ENCODE measurements at places on chromosomes 6 and 20.
A peak's percentile ranks its signal among the peaks of the same experiment; 100 is the strongest.

GRCh38 chr6:124947971-124948451 lies 14.2 kb upstream of the RNF217 start:
- no peak for DNase-seq

DNA sequence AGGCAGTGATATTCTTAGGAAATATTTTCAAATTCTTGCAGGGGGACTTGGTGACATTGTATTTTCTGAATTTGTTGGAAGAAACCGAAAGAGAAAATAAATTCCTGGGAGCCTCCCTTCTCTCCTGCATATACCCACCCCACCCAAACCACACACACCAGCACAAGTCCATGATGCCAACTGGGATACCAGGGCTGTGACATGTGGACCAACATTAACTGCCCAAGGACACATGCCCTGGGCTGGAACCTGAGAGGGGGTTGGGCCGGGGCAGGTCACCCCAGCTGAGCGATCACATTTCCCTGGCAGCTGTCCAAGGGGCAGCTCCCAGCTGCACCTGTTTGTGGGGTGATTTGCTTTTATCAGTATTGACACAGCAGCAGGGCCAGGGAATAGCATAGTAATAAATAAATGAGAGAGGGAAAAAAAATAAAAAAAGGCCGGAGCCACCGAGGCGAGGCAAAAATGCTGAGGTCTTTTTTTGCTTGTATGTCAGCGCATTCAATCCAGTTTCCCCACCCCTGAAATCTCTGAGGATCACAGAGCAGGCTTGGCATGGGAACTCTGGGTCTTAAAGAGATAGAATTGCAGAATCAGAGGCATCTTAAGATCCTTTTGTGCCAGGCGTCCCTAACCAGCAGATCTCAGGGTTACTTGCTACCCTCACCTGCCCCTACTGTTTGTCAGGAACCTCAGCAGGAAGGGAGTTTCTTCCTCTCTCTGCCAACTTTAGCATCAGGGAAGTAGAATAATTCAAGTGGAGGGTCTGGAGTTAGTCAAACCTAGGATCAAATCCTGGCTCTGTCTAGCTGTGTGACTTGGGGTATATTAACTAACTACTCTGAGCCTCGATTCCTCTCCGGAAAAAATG lies 66.5 kb upstream of the PIM1 start:
- no peak for DNase-seq

DNA sequence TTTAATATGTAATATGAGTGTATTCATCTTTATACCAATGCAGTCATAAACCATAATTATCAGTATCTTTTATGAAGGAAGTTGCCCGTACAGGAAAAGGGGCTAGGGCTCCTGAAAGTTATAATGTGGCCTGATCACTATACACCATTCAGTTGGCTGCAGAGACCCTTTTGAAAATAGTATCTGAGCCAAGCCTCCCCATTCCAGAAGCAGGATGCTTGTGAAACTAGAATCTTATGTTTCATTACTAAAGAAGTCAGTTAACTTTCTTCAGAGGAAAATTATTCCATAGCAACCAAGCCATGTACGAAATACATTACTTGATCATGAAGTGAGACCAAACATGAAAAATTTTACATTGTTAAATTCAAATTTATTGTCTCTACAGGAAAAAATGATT lies 251.5 kb upstream of the TCF21 start:
- DNase-seq = no peak

- DNase-seq = no peak
These were observed 467.8 kb downstream of the PTPRT start for GRCh38 chr20:42721923-42722322.

DNA sequence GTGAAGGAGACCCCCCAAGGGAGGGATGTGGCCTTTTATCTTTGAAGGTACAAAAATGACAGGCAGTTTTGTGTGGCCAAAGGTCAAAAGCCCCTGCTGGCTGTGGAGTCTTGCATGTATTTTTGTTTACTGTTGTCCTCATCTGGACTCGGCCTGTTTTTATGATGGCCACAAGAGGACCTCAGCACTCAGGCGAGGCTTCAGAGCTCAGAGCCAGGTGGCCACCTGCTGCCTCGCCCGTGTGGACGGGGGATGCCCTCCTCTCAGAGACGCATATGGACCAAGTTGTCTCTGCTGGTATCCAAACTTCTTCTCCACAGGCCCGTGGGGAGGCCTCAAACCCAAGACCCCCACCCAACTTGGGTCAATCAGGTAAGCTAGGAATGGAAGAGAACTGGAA lies 118.2 kb downstream of the DACT2 start:
- no peak for DNase-seq

DNA sequence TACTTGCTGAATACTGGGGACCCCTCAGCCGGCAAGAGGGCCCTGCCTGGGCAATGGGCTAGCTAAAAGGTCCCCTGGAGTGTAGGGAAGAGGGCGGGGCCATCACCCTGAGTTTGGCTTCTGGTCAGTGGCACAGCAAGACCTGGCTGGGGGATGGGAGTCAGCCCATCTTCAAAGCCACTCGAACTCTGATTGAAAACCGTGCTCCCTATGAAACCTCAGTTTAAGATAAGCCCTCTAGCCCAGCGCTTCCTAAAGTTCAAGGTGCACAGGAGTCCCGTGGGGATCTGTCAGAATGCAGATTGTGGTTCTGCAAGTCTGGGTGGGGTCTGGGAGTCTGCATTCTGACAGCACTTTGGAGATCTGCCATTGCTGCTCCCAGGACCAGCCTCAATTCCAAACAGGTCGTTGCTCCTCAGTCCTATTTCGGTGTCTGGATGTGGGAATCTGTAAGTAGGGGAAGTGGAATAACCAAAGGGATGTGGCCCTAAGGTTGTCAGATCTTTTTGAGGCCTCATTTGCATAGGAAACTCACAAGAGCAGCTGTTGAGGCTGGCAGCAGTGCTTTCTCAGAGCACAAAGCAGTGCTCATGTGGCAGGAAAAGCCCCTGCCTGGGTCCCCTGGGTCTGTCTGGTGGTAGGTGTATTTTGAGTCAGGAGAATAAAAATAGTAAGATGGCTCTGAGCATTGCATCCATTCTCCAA lies 85.3 kb upstream of the SCP2D1 start:
- no peak for DNase-seq

DNA sequence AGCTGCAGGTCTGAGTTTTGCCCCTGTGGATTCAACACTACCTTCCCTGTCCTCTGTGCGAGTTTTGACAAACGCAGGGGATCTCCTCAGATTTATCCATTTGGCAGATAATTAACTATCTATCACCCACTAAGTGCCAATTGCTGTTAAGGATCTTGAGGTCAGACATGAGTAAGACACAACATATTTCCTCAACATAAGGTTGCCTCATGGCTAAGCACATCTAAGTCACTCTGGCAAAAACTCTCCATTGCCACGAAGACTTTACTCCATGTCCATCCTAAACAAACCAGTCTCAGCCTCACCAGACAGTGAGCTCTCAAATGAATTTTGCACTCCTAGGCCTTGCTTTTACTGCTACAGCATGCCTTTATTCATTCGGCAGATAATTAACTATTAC lies 408.4 kb downstream of the MAFB start:
- no peak for DNase-seq

DNA sequence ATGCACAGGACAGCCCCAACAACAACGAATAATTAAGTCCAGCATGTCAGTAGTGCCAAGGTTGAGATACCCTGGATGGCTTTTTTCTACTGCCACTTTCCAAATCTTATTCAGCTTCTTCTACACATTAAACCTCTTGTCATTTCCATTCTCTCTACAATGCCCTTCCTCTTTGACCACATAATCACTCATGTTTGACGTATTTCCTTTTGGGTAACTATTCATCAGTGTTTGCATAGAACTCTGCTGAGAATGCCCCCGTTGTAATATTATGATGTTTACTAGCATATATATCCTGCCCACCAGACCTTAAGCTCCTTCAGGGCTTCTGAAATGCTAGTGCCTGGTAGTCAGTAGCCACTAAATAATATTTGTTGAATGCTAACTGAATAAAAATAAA lies 515.3 kb upstream of the RNF217 start:
- DNase-seq = no peak

DNA sequence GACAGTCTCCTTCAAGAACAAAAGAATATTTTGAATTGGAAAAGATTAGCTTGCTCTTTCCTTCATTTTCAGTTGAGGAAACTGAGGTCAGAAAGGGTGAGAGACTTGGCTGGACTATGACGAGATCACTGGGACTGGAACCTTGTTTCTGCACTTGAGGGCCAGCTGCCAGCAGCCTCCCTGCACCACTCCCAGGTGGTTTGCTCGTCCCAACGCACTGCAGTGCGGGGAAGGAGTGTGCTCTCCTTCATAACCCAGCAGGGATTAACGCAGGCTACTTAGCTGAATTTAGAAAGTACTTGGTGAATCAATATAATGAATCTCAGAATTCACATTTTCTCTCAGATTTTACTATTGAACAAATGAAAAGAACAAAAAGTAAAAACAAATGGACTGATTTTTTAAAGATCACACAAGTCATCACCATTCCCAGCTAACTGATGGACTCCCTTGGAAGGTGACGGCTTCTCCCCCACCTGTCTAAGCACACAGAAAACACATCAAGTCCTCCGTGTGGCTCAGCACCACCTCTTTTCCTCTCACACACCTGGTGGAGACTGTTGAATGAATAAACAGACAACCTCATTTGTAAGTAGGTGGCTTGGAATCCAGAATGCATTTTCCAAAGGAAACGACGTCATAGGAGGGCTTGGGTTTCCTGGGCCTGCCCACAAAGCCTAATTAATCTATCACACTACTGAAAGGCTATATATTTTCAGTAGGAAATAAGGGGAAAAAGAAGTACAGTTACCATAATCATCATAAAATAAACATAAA lies 121.0 kb downstream of the QRSL1 start:
- no peak for DNase-seq

GRCh38 chr6:95431637-95432228 lies 145.6 kb upstream of the MANEA start:
- DNase-seq = no peak

DNA sequence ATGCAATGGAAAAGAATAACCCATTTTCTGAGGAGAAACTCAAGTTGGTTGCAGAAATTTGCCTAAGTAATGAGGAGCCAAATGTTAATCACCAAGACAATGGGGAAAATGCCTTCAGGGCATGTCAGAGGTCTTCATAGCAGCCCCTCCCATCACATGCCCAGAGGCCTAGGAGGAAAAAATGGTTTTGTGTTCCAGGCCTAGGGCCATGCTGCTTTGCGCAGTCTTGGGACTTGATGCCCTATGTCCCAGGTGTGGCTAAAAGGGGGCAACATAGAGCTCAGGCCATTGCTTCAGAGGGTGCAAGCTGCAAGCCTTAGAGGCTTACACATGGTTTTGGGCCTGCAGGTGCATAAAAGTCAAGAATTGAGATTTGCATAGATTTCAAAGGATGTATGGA lies 485.9 kb downstream of the EYS start:
- no peak for DNase-seq

DNA sequence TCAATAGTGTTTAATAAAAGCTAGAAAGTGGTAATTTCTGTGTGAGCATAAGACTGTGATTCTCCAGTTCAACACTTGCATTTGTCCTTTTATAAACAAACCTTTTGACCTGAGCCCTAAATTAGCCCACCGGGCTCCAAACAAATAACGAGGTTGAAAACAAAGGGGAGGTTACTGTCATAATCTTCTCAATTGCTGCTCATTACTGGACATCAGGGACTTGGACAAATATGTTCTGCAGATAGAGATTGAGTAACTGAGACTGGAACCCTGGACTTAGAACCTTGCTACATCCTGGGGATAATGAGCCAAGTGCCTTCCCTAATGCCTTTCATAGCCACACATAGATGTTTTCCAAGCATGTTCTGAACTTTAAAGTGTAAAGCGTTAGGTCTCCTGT lies 84.2 kb upstream of the PCSK2 start:
- DNase-seq = no peak

GRCh38 chr6:139586273-139586672 lies 211.8 kb upstream of the CITED2 start:
- DNase-seq = no peak

DNA sequence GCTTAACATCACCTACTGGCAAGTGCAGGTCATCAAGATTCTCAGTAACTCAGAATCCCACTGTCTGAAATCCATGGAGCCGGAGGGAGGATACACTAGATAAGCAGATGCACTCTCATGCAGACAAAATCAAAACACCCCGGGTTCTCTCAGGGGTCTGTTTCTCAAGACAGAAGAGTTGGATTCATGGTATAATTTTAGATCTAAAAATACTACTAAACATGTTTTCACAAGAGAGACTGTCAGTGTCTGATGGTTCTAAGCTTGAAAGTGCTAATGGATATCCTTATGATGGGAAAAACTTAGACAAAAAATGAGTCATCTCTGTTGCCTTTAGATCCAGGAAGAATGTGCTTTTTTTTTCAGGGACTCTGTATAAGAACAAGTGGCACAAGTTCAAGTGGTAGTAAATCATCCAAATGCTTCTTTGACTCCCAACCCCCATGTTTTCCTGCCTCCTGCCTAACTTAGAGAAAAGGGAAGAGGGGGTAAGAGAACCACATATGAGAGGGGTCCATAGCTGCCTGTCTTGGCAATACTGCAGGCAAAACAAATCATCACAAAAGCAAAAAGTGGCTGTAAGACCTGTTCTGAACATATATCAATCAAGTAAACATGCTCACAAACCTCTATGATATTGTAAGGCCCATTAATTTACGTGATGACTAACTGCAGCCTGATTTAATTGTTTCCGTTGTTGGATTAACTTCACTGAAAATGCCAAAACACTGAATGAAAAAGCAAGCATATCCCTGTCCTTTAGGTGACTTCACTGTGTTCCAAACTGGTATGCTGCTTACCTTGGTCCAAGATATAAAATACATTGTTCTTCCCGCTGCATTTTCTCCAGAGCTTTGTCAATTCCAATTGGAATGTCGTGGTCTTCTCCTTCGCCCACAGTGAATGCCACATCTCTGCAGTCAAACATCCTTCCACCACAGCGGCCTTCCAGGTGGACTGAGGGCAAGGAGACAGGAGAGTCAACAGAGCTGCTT lies 84.0 kb upstream of the TULP1 start:
- no peak for DNase-seq

DNA sequence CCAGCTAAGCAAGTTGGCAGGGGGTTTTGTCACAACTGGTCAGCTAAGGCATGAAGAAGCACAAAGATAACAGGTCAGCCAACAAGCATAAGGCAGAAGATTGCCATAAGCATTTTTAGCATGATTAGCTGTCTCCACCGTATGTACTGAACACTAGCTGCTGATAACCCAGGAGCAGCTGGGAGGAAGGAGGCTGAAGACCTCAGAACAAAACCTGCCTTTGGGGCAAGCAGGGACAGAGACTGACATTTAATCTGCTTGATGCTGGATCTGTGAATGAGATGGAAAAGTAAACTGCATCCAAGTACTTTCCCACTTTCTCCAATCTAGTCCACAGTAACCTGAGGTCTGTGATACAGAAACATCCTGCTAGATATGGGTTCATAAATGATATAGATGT lies 353.0 kb upstream of the MAP3K7 start:
- DNase-seq = no peak

GRCh38 chr20:53154540-53154939 lies 182.4 kb downstream of the TSHZ2 start:
- DNase-seq = no peak

- no peak for DNase-seq
These were observed 9.9 kb downstream of the SERPINB6 start for GRCh38 chr6:2961506-2961905.

- DNase-seq = peak; percentile 75
These were observed 118.3 kb upstream of the SIRPA start for GRCh38 chr20:1776681-1777475.

Data from activated naive CD4-positive, alpha-beta T cell (primary cell).